ENCODE measurements at places on chromosomes 5 and 9. TPM values are rescaled to one million over a fixed set of nuclear protein-coding genes. Genes with fewer than 3 reads are reported as not detected.

PCSK1 gene
- not detected for total RNA-seq

CRB2 gene
- 0.14 TPM for total RNA-seq

WDR41 gene
- 63.2 TPM for total RNA-seq

EQTN gene
- total RNA-seq, result not detected

PCBD2 gene
- 5.6 TPM for total RNA-seq

CD14 gene
- not detected for total RNA-seq

EGR1 gene
- 2.2 TPM for total RNA-seq

IL17B gene
- not detected for total RNA-seq

SOHLH1 gene
- total RNA-seq, result not detected

WNK2 gene
- total RNA-seq, result 1.0 TPM

BTNL3 gene
- total RNA-seq, result not detected

FCN2 gene
- total RNA-seq, result not detected

PCDHB2 gene
- 0.17 TPM for total RNA-seq

PCDHGB2 gene
- total RNA-seq, result 0.98 TPM

GABRB2 gene
- total RNA-seq, result not detected

DNA sequence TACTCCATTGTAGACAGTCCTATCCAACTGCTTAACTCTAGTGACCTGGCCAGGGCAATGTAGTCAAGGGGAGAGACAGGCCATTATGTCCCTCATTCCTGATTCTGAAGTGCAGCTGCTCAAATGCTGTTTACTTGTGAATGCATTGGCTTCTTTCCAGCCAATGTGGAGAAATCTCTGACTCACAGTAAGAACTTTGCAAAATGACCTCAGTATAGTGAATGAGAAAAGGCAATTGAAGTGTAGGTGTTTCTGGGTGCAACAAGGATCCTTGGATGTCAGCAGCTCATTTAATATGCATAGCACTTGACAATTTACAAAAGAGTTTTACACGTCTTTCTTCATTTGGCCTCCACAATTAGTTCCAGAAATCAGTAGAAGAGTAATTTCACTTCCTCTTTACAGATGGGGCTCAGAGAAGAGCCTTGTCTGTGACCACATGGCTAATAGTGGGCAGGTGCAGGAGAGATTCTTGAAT, 367.2 kb downstream of the OSTF1 start:
- peak; percentile 41 for DNase-seq

GRCh38 chr9:112361601-112362000, 18.3 kb upstream of the HSDL2 start:
- DNase-seq, result no peak

DNA sequence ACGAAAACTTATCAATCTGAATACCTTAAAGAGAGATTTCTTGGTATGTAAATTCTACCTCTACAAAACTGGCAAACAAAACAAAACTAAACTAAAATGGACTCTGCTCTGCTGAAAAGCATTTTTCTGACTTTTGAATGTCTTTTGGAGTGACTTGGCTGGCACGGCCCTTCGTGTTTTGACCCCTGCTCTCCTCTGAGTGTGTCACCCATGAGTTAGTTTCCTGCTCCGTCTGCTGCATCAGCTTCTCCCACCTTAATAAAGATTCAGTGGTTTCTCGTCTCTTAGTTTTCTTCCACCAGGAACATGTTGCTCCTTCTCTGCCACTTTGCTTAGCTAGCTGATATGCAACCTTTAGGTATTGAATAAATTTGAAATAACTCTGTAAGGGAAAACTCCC, 1084.0 kb upstream of the CDH18 start:
- DNase-seq, result no peak

DNA sequence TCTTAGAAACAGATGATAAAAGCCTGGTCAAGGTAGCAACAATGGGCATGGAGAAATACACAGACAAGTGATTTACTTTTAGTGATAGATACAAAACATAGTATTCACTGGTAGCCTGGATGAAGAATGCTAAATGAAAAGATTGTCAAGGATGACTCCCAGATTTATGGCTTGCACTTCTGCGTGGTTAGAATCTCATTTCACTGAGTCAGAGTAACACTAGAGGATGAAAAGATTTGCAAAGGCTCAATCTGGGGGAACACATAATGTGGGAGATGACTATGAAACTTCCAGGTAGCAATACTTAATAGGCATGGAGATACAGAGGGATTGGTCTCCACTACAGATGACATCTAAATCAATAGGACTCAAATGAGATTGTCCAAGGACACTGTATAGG, 38.4 kb downstream of the AGTPBP1 start:
- DNase-seq, result no peak

- DNase-seq, result no peak
Observed at GRCh38 chr5:27568811-27569210, 530.4 kb upstream of the CDH9 start.

GRCh38 chr5:60843936-60844905, at the start of gene ELOVL7:
ELOVL7 (minus strand) TSS chr5:60844269; CDS start chr5:60787397, 56,872 bp downstream.
- DNase-seq, result no peak

DNA sequence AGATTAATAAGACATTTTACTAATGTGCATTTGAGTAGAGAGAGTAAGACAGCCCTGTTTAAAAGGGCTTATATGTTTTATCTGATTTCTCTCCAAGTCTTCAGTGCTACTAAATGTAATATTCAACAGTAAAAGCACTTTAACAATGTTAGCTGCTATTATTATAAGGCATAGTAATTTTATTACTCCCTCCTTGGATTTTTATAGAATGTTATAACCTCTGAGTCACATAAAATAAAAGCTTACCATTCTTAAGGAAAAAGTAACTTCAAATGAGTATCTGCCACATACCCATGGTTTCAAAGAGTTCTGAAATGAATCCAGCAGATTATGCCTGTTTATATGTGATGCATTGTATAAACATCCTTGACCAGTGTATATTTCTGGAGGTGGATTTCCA, 19.0 kb downstream of the SPDL1 start:
- DNase-seq, result no peak

- no peak for DNase-seq
Observed at GRCh38 chr5:7589800-7590199, 193.9 kb downstream of the ADCY2 start.

DNA sequence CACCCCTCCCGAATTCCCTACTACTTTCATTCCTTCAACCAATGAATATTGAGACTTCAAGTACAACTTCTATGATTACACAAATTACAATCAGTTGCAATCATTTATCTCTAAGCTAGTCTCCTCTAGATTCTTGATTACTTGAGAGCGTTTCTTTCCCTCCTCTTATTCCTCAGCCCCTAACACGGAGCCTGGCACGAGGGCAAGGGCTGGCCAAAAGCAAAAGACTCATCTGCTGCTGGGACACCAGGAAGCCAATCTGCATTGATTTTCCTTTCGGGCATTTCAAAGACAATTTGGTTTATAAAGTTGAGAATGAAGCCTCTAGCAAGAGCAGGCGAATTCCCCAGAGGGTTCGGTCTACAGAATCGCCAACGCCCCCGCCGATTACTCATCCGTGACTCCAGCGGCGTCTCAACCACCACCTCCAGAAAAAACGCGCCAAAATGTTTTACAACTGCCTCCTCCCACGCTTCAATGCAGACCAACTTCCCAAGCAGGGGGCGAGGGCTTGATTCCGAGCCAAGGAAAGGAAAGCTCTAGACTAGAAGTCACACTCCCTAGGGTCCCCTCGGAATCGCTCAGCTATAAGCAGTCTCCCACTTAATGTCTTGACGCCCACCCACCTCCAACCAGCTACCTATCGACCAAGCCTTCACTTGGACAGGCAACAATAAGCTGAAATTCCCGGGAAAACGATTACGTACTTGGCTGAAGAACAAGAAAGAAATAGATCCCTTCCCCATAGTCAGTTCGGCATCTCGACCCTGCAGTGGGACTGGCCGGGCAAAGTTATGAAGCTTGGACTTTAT, 1.5 kb downstream of the PCSK1 start:
- DNase-seq, result no peak

DNA sequence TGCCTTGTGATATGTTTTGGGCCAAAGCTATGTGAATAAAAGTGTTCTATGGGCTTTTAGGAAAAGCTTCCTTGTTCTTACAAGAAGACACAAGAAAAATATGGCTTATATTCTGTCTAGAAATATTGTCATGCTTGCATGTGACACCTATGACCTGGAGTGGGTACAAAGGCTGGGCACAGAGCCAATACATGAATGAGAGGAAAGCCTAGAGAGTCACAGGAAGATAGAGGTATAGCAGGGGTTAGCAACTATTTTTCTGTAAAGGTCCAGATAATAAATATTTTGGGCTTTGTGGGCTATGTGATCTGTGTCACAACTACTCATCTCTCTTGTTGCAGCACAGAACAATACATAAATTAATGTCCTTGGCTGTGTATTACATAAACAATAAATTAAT, 196.6 kb upstream of the CD180 start:
- DNase-seq, result no peak

- no peak for DNase-seq
Observed at GRCh38 chr5:109971968-109972367, 282.2 kb downstream of the MAN2A1 start.

DNA sequence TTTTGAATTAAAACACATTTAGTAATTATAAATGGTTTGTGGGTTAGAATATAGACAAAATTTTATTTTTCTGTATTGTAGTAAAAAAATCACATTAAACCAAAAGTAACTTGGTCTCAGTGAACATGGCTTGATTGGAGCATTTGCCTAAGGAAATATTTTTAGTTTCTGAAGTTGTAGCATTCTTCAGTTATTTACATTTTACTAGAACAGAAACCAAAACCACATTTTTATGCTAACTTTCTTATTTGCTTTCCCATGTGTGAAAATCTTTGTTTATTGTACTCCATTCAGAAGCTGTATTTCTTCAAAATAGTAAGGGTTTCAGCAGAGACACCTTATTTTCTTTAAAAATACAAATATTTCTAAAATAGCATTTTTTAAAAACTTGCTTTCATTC, 129.9 kb downstream of the SGCD start:
- no peak for DNase-seq

DNA sequence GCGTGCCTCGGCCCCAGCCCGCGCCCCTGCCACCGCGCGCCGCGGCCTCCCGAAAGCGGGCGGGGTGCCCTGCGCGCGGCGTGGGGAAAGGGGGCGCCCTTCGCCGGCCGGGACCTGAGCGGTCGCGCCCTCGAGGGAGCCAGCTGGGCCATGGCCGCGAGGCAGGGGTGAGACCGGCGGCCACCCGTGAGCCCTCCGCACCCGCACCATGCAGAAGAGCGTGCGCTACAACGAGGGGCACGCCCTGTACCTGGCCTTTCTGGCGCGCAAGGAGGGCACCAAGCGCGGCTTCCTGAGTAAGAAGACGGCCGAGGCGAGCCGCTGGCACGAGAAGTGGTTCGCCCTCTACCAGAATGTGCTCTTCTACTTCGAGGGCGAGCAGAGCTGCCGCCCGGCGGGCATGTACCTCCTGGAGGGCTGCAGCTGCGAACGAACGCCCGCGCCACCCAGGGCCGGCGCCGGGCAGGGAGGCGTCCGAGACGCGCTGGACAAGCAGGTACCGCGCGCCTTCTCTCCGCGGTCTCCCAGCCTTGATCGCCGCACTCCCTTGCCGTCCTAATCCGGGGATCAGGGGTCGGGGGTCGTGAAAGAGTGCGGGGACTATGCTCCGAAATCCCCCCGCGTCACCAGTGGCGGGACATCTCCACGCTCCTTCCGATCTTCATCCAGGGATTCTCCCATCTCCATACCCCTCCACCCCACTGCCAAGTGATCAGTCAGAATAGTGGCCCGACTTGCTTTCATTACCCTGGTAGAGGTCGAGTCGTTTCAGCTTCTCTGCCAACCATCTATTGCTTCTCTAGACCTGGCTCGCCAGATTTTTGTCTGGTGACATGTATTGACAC, 590 bp downstream of the RASGRF2 start:
- no peak for DNase-seq

GRCh38 chr5:57950616-57951228, 468.1 kb upstream of the ACTBL2 start:
- DNase-seq, result no peak

GRCh38 chr9:20377790-20378189, 244.5 kb downstream of the MLLT3 start:
- DNase-seq, result no peak

GRCh38 chr9:82308836-82309235, 320.3 kb downstream of the SPATA31D1 start:
- no peak for DNase-seq

DNA sequence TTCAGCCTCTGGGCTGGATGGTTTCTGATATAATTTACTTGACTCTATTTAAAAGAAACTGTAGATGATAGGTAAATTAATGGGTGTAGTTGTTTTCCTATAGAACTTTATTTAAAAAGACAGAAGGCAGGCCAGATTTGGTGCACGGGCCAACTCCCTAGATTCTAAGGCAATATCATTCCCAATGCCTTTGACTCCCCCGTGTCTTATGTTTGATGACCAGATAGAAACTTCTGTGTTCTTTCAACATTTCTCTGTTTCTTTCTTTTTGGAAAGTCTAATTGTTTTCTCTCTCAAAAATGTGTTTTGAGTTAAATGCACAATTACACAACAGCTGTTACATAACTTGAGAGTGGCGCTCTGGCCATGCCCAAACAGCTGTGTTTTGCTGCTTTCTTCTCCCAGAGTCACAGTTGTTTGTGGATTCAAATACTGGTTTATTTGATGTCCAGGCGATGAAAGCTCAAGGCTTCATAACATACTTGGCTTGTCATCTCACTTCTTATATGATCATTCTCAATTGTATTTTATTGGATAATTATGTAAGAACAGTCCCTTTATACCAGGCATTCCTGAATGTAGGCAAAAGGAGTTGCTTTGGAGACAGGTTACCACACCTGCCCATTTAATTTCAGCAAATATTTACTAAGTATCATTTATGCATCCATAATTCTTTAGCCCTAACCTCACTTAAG, 1.7 kb upstream of the ALDH1A1 start:
- DNase-seq, result no peak

GRCh38 chr5:149143470-149143869, 2.2 kb downstream of the ABLIM3 start:
- DNase-seq, result no peak

GRCh38 chr9:17013010-17013409, 121.8 kb upstream of the CNTLN start:
- no peak for DNase-seq

DNA sequence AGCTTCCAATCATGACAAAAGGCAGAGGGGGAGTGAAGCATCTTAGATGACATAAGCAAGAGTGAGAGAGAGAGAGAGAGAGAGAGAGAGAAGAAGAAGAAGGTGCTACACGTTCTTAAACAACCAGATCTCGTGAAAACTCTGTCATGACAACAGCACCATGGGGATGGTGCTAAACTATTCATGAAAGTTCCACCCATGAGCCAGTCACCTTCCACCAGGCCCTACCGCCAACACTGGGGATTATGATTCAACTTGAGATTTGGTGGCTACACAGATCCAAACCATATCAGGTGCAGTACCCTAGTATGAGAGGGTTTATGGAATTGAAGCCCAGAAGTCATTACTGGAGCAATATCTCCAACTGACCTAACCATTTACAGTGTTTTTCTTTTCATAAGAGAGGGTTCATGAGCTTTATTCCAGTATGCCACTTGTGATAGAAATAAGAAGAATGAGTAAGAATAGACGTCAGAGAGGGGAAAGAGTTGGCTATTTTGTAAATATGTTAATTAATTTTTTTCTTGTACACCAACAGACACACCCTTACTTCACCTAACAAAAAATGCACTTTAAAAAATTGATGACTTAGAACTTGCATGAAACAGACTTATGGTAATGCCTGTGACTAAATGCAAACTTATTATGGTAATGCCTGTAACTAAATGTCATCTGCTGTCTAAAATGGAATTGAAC, 680.4 kb upstream of the ITGA1 start:
- no peak for DNase-seq

- no peak for DNase-seq
Observed at GRCh38 chr9:112051812-112052211, 123.3 kb downstream of the SUSD1 start.

- no peak for DNase-seq
Observed at GRCh38 chr5:132464156-132464939, 26.2 kb downstream of the IRF1 start.

- DNase-seq, result no peak
Observed at GRCh38 chr5:54251981-54252380, 58.4 kb downstream of the ARL15 start.
